ENCODE measurements at places on chromosomes 7 and 10.

- no peak overlapping the region for H3K4me3 ChIP-seq
- H3K27ac ChIP-seq, result no peak overlapping the region
- DNase-seq, result no peak
- H3K27me3 ChIP-seq, result no peaks in the 10 kb centered on the region
These were observed 569.4 kb downstream of the CALN1 start for GRCh38 chr7:71842786-71843185.

DNA sequence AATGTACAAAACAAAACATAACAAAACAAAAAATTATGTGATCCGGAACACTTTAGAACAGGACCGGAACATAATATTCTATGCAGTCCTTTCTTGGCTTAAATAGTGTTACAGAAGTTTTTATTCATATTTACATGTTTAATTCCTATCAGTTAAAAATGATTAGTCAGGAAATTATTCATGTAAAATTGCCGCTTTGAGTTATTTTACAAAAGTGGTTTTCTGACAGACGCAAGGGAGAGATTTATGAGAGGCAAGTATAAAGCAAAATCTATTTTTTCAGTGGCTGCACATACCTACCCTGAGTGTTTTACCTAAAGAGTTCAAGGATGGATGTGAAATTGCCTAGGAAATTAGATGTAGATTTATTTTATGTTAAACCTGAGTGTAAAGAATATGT is 230.7 kb upstream of the DKK1 start:
- H3K4me1 ChIP-seq, result peaks cover under 1% of the 10 kb centered on the region
- DNase-seq, result no peak
- H3K4me3 ChIP-seq, result no peak overlapping the region
- H3K27ac ChIP-seq, result no peak overlapping the region
- H3K27me3 ChIP-seq, result no peaks in the 10 kb centered on the region

DNA sequence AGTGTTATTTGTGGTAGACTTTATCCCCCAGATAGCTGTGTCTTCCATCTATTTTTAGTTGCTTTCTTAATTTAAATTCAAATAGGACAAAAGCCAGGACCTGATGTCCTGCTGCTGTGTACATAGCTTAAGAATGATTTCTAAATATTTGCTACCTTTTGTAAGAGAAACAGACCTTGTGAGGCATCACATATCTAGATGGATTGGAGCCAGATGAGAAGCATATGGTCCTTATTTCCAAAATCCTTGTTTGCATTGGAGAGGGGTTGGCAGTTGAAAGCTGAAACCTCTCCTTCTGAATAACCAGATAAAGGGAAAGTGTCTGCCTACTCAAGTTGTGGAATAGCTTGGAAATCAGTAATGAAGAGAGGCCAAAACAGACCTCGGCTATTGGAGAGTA is 50.7 kb upstream of the AMPH start:
- no peaks in the 10 kb centered on the region for H3K36me3 ChIP-seq
- H3K4me3 ChIP-seq, result no peak overlapping the region
- H3K27me3 ChIP-seq, result no peaks in the 10 kb centered on the region
- no peak overlapping the region for H3K27ac ChIP-seq
- no peak for DNase-seq
- H3K4me1 ChIP-seq, result no peaks in the 10 kb centered on the region

DNA sequence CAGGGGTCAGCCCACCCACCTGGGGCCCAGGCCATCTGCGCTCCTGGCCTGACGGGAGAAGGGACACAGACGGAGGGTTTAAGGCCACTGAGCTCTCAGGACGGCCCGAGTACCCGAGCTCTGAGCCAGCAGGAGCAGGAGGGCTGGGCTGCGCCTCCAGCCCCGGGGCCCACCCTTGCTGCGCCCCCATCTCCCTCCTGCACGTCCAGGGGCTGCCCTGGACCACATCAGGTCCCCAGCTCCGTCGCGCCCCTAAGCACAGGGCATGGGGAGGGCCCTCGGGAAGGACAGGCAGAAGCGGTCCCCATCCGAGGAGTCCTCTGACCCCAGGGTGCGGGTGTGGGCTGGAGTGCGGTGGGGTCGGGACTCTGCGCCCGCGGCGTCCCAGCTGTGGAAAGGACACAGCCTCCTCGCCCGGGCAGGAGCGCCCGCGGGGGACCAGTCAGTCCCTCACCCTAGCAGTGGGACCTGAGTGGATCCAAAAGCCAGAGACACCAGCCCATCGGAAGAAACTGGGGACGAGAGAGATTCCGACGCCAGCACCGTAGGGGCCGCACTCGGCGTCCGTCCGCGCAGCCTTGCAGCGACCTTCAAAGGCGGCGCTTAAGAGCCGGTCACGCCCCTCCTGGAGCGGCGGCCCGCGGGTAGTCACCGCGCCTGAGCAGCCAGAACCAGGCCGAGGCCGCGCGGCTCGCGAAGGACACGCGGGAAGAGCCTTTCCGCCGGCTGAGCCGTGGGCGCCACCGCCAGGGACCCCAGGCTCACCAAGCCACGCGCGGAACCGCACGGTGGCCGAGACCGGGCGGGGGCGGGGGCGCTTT is 15.9 kb downstream of the CAMK2B start:
- no peak overlapping the region for H3K27ac ChIP-seq
- peak; percentile 74 for DNase-seq
- H3K27me3 ChIP-seq, result no peaks in the 10 kb centered on the region

GRCh38 chr7:125681508-125681907 is 751.9 kb upstream of the POT1 start:
- no peak for DNase-seq
- H3K36me3 ChIP-seq, result no peaks in the 10 kb centered on the region
- H3K4me1 ChIP-seq, result no peaks in the 10 kb centered on the region
- H3K27me3 ChIP-seq, result no peaks in the 10 kb centered on the region
- H3K27ac ChIP-seq, result no peak overlapping the region

- H3K4me3 ChIP-seq, result no peak overlapping the region
- no peak for DNase-seq
- H3K27ac ChIP-seq, result no peak overlapping the region
- peaks cover 9% of the 10 kb centered on the region for H3K4me1 ChIP-seq
- H3K36me3 ChIP-seq, result no peaks in the 10 kb centered on the region
- no peaks in the 10 kb centered on the region for H3K27me3 ChIP-seq
These were observed 1.5 kb downstream of the UMAD1 start for GRCh38 chr7:7642081-7642480.

- no peak overlapping the region for H3K27ac ChIP-seq
- H3K4me1 ChIP-seq, result no peaks in the 10 kb centered on the region
- H3K36me3 ChIP-seq, result no peaks in the 10 kb centered on the region
- DNase-seq, result no peak
- no peak overlapping the region for H3K4me3 ChIP-seq
These were observed 278.7 kb downstream of the CCSER2 start for GRCh38 chr10:84607044-84607443.

DNA sequence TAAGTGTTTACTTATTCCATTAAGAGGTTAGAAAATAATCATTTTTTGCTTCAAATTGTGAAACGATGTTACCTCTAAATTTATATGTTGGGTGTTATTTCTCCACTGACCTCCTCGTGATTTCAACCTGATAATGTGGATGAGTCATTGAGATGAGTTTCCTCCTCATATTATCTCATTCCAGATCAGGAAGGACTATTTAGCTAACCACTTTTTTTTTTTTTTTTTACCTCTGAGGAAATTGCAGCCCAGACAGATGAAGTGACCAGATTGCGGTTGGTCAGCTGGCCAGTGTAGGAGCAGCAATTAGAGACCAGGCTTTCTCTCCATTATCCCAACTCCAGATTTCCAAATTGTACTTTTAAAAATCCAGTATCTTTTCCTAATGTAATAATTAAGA is 248.7 kb downstream of the FZD1 start:
- DNase-seq, result no peak
- no peaks in the 10 kb centered on the region for H3K36me3 ChIP-seq
- no peaks in the 10 kb centered on the region for H3K4me1 ChIP-seq
- H3K27me3 ChIP-seq, result no peaks in the 10 kb centered on the region

GRCh38 chr7:142884286-142884640 is 1.3 kb downstream of the TRPV6 start:
- H3K27me3 ChIP-seq, result no peaks in the 10 kb centered on the region
- no peak overlapping the region for H3K4me3 ChIP-seq
- H3K27ac ChIP-seq, result no peak overlapping the region
- no peak for DNase-seq
- H3K36me3 ChIP-seq, result no peaks in the 10 kb centered on the region

GRCh38 chr10:104284846-104285245 is 15.9 kb downstream of the GSTO2 start:
- H3K36me3 ChIP-seq, result no peaks in the 10 kb centered on the region
- no peak overlapping the region for H3K4me3 ChIP-seq
- no peak for DNase-seq
- no peaks in the 10 kb centered on the region for H3K4me1 ChIP-seq
- no peaks in the 10 kb centered on the region for H3K27me3 ChIP-seq

DNA sequence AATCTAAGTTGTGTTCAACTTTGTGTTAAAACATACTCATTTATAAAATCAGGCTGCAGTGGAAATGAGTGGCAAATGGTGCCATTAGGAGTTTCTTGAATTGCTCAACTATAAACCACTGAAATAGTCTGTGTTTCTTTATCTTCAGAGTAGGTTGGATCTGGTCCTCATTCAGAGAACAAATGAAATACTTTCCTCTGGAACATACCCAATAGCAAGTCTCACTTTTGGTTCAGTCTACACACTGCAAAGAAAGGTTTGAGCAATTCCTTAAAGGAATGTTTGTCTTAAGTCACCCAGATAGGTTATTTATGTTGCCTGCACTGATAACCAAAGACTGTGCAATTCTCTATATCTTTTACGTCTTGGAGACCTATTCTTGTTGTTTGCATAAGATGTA is 62.5 kb downstream of the ABCB4 start:
- no peaks in the 10 kb centered on the region for H3K36me3 ChIP-seq
- no peaks in the 10 kb centered on the region for H3K4me1 ChIP-seq
- no peaks in the 10 kb centered on the region for H3K27me3 ChIP-seq
- H3K4me3 ChIP-seq, result no peak overlapping the region

DNA sequence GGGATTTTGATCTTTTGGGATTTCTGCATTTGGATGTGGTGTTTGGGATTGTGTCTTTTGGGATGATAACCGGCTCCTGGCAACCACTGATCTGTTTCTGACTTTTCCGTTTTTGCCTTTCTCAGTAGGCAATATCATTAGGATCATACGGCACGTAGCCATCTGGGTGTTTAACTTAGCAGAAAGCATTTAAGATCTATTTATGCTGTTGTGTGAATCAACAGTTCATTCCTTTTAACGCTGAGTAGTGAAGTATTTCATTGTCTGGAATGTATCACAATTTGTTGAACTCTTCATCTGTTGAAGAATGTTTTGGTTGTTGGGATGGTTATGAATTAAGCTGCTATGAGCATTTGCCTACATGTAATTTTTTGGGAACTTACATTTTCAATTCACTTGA is 459.6 kb downstream of the SDK1 start:
- no peaks in the 10 kb centered on the region for H3K36me3 ChIP-seq
- DNase-seq, result no peak
- H3K27me3 ChIP-seq, result no peaks in the 10 kb centered on the region
- no peak overlapping the region for H3K4me3 ChIP-seq

GRCh38 chr7:3201306-3201705 is 99.7 kb upstream of the SDK1 start:
- H3K4me1 ChIP-seq, result no peaks in the 10 kb centered on the region
- H3K27ac ChIP-seq, result no peak overlapping the region
- H3K36me3 ChIP-seq, result no peaks in the 10 kb centered on the region
- no peak for DNase-seq
- no peak overlapping the region for H3K4me3 ChIP-seq

- H3K4me1 ChIP-seq, result peaks cover 11% of the 10 kb centered on the region
- no peaks in the 10 kb centered on the region for H3K27me3 ChIP-seq
These were observed 463 bp upstream of the UPP1 start for GRCh38 chr7:48088559-48089045.

DNA sequence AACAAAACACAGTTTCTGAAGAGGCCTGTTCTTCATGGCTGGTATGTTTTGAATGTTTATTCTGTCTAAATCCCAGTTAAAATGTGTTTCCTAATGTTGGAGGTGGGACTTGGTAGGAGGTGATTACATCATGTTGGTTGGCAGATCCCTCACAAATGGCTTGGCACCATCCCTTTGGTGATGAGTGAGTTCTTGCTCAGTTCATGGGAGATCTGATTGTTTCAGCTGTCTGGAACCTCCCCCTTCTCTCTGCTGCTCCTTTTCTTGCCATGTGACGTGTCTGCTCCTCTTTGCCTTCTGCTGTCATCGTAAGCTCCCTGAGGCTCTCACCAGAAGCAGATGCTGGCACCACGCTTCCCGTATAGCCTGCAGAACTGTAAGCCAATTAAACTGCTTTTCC is 383.6 kb upstream of the TPK1 start:
- no peak overlapping the region for H3K27ac ChIP-seq
- H3K4me1 ChIP-seq, result no peaks in the 10 kb centered on the region
- no peaks in the 10 kb centered on the region for H3K36me3 ChIP-seq
- no peak for DNase-seq
- no peak overlapping the region for H3K4me3 ChIP-seq

- H3K36me3 ChIP-seq, result no peaks in the 10 kb centered on the region
- no peaks in the 10 kb centered on the region for H3K4me1 ChIP-seq
- H3K27ac ChIP-seq, result no peak overlapping the region
These were observed 306.9 kb downstream of the ELMO1 start for GRCh38 chr7:37141742-37142141.

DNA sequence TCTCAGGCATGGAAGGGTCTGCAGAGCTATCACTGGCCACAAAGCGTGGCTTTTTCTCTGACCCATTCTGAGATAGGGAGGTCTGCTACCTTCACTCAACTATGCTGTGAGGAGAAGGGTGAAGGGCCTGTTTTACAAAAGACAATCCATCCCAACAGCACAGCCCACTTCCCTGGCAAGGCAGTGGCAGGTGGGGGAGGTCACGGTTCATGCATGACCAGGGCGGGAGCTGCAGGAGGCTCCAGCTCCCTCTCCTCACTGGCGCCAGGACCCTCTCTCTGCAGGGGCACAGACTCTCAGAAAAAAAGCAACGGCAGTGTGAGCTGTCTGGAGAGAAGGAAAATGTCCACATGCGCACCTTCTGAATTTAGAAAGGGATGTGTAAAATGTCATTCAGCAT is 28.5 kb downstream of the GRB10 start:
- H3K27ac ChIP-seq, result no peak overlapping the region
- peaks cover 7% of the 10 kb centered on the region for H3K36me3 ChIP-seq
- no peak for DNase-seq
- no peaks in the 10 kb centered on the region for H3K27me3 ChIP-seq

GRCh38 chr10:120760253-120760652 is 90.9 kb upstream of the WDR11 start:
- H3K27me3 ChIP-seq, result no peaks in the 10 kb centered on the region
- no peak overlapping the region for H3K4me3 ChIP-seq
- no peak overlapping the region for H3K27ac ChIP-seq
- H3K36me3 ChIP-seq, result no peaks in the 10 kb centered on the region
- no peak for DNase-seq

DNA sequence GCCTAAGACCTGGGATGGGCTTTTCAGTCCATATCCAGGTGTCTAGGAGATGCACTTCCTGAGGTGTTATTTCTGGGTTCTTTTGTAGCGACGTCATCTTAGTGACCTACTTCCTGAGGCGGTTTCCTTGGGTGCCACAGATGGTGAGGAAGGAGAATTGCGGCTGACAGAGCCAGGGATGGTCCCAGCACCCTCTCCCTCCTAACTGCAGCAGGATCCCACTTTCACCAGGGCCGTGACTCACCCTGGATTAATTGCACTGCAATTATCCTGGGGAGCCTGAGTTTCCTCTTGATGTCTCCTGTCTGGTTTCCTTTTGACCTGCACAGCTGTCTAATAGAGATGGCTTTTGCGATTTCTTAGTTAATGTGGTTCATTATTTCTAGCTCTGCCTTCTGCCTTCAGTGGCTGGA is 271.7 kb downstream of the TCF7L2 start:
- H3K27me3 ChIP-seq, result no peaks in the 10 kb centered on the region
- no peak for DNase-seq
- no peak overlapping the region for H3K4me3 ChIP-seq
- no peaks in the 10 kb centered on the region for H3K4me1 ChIP-seq
- no peaks in the 10 kb centered on the region for H3K36me3 ChIP-seq
